Kidney tubule cell (primary cell): ENCODE measurements at places on chromosomes 16 and 17.
A peak's percentile ranks its signal among the peaks of the same experiment; 100 is the strongest.

DNA sequence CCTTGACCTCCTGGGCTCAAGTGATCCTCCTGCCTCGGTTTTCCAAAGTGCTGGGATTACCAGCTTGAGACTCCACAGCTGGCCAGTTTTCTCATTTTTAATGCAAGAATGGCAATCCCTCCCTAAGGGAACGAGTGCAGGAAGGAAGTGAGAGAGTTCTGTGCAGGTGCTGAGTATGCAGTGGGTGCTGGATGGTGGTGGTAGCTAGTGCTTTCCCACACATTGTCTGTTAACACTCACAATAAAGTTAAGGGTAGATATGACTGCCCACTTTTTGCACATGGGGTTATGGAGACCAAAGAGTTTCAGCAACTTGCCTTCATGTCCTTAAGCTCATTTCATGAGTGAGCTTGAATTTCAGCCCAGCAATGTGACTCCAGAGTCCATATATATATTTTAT lies 18.5 kb downstream of the RGS9 start:
- DNase-seq: no peak

DNA sequence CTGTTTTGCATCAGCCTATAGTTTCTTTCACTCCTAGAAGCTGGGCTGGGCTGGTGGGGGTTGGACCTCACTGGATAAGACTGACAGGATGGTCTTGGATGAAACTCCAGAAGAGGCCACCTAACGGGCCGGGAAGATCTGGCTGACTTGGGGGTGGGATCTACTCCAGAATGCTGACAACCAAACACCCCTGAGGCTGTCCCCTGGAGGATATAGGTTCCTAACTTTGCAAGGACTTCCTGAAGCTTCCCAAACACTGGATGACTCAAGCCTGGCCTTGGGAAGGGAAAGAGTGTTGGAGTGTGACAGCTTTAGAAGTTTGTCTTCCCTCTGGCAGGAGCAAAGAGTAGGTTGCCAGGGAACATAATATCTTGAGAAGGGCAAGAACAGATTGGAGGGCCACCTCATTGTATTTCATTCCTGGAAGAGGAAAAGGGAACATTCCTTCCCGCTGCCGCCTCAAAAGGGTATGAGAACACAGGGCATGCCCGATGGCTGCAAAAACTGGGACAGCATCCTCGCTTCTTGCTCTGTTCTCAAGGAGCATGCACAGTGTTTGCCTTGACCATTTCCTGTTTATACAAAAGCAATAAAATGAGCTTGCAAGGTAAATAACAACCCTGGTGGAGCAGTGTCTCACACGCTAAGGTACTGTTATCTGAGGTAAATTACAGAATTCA lies 6.8 kb upstream of the CYB5B start:
- DNase-seq: peak; percentile 82

DNA sequence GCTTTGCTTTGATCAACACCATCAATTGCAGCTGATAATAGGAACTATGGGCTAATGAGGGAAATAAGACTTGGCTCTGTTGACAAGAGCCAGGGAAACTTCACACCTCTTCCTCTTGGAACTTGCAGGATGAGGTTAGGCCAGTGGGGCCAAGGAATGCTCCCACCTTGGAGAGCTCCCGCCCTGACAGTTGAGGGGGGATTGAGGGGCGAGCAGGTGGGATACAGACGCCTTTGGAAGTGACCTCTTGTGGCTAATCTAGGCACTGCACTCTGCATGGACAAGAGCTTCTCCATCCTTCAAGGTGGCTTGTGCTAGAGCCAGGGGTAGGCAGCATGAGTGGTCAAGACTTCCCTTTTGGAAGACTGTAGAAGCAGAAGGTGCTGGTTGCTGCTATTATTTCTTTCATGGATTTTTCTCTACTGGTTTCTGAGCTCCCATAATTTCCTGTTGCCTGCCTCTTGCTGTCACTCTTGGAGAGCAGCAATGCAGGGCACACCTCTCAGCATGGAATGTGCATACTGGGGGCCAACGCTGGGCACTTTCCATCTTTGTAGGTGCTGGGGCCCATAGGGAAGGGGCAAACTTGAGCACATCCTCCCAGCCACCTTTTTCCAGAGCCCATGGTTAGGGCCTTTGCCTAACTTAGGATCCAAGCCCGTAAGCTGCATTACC lies 2.3 kb upstream of the PHF12 start:
- DNase-seq: peak; percentile 37

DNA sequence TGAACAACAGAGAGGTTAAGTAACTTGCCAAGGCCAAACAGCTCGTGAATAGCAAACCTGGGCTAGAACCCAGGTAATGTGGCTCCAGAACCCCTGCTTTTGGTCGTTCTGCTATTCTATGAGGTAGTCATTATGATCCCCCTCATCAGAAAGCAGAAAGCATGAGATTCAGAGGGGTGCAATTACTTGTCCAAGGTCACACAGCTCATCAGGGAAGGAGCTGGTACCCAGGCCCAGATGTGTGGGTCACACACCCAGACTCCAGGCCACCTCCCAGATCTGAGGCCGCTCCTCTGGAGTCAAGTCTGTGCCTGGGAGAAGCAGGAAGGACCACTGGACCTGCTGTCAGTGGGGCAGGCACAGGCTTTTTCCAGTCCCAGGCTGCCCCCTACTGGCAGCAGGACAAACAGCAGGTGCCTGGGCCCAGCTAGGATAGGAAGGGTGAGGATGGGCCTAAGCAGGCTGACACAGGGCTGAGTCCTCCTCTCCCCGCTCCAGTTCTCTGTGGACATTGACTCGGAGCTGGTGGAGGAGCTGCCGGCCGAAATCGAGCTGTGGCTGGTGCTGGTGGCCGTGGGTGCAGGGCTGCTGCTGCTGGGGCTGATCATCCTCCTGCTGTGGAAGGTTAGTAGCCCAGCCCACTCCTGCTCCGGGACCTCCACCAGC lies 7.8 kb upstream of the PDK2 start:
- peak; percentile 60 for DNase-seq

- DNase-seq: no peak
Measured at GRCh38 chr16:23570992-23571632, 13.6 kb downstream of the UBFD1 start.

GRCh38 chr17:76200354-76200753 lies 39.9 kb downstream of the RNF157 start:
- DNase-seq: no peak

DNA sequence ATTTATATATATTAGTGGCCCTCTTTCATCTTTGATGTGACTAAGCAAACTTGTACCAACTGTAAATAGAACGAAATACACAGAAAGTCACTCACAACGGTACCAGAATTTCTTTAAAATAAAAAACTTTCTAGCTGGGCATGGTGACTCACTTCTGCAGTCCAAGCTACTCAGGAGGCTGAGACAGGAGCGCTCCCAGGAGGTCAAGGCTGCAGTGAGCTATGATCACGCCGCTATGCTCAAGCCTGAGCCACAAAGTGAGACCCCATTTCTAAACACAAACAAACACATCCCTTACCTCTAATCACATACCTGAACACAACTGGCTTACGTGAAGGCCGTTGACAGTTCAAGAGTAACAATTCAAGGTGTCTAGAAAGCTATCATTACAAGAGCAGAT lies 29.7 kb downstream of the STAT5B start:
- DNase-seq: no peak

DNA sequence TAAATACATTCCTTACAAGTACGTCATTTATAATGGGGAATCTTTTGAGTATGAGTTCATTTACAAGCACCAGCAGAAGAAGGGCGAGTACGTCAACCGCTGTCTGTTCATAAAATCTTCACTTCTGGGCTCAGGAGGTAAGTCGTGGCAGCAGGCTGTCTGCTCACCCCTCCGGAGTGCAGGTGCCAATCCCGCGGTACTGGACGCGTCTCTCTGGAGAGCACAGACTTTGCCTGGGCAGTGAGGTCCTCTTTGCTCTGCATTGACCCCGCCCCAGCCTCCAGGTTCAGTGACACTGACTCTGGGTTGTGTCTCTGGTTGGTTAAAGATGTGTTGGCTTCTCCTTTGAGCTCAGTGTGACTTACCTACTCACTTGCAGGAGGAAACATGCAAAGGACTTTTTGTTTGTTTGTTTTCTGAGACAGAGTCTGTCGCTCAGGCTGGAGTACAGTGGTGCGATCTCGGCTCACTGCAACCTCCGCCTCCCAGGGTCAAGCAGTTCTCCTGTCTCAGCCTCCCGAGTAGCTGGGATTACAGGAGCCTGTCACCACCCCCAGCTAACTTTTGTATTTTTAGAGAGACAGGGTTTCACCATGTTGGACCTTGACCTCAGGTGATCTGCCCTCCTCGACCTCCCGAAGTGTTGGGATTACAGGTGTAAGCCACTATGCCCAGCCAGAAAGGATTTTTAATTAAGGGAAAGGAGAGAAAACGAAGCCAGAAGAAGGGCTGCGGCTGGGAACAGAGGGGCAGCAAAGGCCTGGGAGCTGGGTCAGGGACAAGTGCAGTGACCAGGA lies 31.2 kb downstream of the RNF213 start:
- DNase-seq: no peak

DNA sequence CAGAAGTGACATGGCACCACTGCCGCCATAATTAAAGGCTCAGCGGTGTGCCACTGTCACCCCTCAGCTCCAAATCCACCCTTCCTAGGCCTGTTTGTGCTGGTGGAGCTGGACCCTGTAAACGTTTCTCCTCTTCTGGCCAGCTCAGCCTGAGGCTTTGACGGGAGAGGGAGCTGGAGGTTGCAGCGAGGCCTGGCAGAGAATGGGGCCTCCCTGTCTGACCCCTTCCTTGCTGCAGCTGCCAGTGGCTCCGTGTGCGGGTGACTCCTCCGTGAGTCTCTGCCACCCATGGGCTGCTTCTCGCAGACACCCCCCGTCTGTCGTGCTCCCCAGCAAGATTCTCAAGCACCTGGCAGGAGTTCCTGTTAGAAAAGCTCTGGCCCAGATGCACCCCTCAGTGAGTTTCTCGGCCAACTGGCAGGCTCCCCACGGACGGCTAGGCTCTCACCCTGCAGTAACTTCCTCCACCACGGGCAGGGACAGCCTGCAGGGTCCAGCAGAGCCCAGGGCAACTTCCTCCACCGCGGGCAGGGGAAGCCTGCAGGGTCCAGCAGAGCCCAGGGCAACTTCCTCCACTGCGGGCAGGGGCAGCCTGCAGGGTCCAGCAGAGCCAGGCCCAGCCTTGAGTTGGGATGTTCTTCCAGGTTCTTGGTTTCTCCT lies 4.7 kb upstream of the CHMP6 start:
- DNase-seq: no peak

- no peak for DNase-seq
Measured at GRCh38 chr16:9953908-9954570, 228.2 kb downstream of the GRIN2A start.

DNA sequence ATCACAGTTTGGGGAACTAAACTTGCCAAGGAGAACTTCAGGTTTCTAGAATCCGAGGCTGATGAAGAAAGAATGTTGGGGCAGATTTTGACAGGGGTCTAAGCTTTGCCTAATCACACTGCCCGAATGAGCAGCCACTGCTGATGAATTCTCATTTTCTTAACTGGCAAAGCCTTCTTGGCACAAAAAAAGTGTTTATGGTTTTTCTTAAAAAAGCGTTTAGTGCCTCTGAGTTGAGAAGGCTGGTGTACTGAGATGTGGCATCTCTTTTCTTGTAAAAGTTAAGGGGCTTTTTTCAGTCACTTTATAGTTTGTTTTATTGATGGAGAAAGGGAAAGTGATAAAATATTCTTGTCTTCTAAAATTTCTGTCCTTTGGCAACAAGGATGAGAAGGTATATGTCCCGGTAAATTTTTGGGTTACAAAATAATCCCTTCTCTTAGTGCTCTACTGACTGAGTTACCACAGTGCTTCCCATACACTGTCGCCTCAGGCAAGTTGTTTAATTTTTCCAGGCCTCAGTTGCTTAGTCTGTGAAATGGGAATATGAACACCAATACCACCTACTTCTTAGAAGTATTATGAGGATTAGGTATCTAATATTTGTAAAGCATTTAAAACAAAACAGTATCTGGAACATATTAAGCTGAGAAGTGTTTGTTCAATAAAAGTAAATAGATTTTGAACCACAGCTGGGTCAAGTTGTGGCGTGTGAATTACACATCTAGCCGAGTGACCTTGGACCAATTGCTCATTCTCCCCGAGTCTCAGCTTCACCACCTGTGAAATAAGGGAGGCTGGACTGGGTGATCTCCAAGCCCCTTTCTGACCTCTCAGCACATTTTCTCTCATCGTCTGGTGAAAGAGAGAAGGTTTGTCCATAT lies 320.8 kb downstream of the HAPSTR1 start:
- no peak for DNase-seq

DNA sequence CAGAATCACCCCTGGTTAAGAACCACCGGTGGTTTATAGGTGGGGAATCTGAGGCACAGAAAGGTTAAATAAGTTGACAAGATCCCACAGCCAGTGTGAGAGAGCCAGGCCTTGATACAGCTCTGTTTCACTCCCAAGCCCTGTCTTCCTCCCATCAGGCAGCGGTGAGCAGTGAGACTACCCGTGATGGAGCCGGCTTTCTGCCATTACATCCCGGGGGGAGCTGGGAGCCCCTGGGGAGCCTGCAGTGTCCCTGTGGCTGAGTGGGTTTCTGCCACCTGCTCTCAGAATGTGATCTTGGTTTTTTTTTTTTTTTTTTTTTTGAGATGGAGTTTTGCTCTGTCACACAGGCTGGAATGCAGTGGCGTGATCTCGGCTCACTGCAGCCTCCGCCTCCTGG lies 66.4 kb downstream of the ABCC1 start:
- DNase-seq: no peak

- DNase-seq: peak; percentile 42
Measured at GRCh38 chr16:12339686-12340085, 363.2 kb downstream of the SNX29 start.

GRCh38 chr16:77705351-77705750 lies 17.0 kb upstream of the NUDT7 start:
- DNase-seq: no peak

DNA sequence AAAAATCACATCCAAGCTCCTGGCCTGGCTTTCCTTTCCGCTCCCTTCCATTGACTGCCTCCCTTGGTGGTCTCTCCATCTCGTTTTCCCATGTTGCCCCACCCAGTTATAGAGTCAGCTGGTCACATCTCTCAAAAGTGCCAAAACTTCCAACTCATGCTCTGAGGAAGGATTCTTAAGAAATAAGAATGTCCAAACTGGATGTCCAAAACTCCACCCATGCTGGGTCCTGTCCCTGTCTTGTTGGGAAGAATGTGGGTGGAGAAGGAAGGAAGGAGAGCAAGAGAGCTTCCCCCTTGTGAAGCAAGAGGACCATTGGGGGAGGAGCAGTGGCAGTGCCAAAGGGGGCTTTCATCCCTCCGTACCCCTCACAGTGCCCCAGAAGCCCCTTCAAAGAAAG lies 44.6 kb upstream of the MAP3K14 start:
- no peak for DNase-seq

DNA sequence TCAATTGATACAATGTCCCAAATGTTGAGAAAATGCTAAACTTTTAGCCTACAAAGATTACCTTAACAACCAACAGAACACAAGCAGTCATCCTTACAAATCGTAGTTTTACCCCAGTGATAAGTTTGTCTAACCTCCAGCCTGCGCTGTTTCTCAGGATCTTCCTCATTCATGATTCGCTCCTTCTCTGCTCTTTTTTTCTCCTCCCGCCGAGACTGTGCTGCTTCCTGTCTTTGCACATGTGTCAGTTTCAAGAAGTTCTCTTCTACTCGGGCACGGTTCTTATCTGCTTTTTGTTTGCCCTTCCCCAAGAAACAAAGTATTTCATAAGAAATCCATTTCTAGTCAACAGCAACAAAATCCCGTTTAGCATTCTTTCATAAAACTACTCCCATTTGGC lies 10.2 kb upstream of the STRADA start:
- no peak for DNase-seq

GRCh38 chr16:53054670-53055485 lies at the start of gene CHD9:
TSS of gene CHD9 (plus strand) at chr16:53054991. CDS start at chr16:53156090, 101,099 bp downstream.
- peak; percentile 91 for DNase-seq

GRCh38 chr17:61815863-61816503 lies 47.3 kb downstream of the BRIP1 start:
- DNase-seq: peak; percentile 14

- DNase-seq: no peak
Measured at GRCh38 chr16:84692451-84693214, 7.2 kb upstream of the USP10 start.
